ENCODE measurements at places on chromosomes 6 and 20.

GRCh38 chr6:68859233-68859632, 224.2 kb downstream of the ADGRB3 start:
- DNase-seq: no peak
- H3K27ac ChIP-seq: no peak overlapping the region
- no peaks in the 10 kb centered on the region for H3K36me3 ChIP-seq

- no peaks in the 10 kb centered on the region for H3K4me1 ChIP-seq
- no peak overlapping the region for H3K27ac ChIP-seq
- DNase-seq: no peak
These were observed 549.3 kb downstream of the PRKN start for GRCh38 chr6:162178266-162178665.

DNA sequence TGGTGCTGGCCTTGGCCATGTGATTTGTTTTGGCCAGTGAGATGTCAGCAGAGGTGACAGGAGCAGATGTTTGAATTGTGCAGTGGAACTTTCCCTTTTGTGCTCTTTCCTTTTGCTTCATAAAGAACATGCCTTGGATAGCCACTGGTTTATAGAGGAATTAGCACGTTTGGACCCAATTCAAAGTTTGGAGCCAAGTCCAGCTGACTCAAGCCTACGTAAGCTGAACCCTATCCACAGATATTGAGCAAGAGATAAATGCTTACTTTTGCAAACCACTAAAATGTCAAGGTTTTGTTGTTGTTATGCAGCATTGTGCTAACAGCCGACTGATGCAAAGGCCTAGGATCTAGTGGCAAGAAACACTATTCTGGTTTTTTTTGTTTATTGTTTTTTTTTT, 230.9 kb upstream of the CITED2 start:
- peaks cover 11% of the 10 kb centered on the region for H3K4me1 ChIP-seq
- no peaks in the 10 kb centered on the region for H3K36me3 ChIP-seq
- no peaks in the 10 kb centered on the region for H3K27me3 ChIP-seq

GRCh38 chr6:16546861-16547260, 214.4 kb downstream of the ATXN1 start:
- H3K27me3 ChIP-seq: no peaks in the 10 kb centered on the region
- DNase-seq: no peak
- peaks cover 10% of the 10 kb centered on the region for H3K36me3 ChIP-seq
- H3K27ac ChIP-seq: no peak overlapping the region

All from IMR-90 (cell line).